Stimulated activated CD4-positive, alpha-beta T cell treated with anti-CD3 and anti-CD28 coated beads, Interleukin-1b, Interleukin-23, amount 100 ng/mL, for 4 hours (primary cell): ENCODE measurements at places on chromosomes 2 and 18.

DNA sequence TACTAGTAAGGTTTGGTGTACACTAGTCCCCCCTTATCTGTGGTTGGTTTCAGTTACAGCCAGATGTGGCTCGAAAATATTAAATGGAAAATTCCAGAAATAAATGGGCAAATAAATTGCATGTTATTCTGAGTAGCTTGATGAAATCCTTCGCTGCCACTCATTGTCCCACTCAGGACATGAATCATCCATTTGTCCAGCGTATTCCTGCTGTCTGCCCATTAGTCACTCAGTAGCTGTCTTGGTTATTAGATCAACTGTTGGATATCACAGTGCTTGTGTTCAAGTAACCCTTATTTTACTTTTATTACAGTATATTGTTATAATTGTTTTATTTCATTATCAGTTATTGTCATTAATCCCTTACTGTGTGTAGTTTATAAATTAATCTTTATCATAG, 21.7 kb downstream of the ZDBF2 start:
- no peak for DNase-seq

DNA sequence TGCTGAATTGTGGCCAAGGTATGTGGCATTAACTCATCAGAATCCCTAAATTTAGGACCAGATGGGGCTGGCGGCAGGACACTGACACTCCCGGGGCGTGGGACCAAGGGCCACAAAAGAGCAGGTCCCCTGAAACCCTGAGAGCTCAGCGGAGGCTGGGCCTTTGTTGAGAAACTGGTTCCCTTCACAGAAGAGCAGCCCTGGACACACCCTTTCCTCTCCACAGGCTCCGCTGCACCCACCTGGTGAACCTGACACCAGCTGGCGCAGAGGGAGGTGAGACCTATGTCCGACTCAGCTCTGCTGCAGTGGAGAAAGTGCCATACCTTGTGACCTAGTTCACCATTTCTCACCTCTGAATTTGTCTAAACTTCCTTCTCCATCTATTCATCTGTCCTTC, 119.5 kb downstream of the RTP5 start:
- DNase-seq = no peak

- no peak for DNase-seq
Measured at GRCh38 chr2:108171657-108172056, 68.1 kb upstream of the SULT1C3 start.

DNA sequence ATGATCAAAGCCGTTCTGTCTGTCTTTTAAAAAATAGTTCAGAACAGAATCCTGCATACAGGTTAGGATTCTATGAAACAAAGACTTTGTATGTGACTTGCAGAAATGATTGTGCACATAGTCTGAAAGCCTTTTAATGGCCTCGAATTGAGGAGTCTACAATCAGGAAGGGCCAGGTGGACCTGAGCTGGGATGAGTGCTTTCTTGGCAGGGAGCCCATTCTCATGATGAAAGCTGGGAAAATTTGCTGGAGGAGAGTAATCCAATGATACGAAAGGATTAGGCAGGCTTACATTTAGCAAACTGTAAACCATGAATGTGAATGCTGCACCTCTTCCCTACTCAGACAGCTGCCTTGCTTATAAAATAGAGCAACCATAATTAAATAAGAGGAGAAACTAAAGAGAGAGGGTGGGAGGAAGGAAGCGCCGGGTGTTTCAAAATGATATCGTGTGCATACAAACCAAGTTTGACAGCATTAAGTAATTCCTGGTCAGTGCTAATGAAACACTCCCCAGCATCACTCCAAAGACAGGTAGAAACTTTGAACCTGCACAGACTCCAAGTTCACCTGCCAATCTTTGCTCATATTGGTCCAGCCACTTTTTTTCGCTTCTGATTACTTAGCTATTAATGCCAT, 23.7 kb upstream of the CXCR4 start:
- no peak for DNase-seq

DNA sequence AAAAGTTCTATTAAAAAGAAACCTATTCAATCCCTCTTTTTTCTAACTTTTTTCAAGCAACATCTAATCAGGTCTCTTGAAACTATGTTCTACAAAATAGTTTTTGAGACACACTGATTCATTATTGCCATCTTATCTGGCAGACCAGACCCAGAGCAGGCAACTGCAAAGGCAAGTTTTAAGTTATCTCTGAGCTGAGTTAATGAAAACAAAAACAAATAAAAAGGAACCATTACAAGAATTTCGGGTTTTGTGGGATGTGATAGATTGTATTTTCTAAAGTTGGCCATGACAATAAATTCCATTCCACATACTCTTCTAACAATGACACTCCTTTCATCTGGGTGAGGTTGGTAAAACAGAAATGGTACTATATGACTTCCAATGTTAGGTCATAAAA, 15.2 kb upstream of the TWSG1 start:
- DNase-seq = no peak

DNA sequence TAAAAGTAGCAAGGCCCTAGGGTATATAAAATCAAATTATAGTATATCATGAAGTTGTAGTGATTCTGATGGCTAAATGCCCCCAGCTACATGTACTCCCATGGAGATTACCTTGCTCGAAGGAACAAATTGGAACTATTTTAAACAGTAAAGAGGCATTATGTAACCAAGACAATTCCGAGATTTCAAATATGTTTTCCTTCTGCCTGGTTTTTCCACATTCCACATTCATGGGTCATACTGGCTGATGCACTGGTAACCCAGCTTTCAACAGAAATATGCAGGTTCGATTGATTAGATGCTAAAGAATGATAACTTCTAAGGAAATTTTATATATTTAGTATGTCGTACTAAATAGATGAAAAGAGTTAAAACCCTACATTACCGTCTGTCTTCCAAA, 62.3 kb upstream of the MGAT4A start:
- no peak for DNase-seq

DNA sequence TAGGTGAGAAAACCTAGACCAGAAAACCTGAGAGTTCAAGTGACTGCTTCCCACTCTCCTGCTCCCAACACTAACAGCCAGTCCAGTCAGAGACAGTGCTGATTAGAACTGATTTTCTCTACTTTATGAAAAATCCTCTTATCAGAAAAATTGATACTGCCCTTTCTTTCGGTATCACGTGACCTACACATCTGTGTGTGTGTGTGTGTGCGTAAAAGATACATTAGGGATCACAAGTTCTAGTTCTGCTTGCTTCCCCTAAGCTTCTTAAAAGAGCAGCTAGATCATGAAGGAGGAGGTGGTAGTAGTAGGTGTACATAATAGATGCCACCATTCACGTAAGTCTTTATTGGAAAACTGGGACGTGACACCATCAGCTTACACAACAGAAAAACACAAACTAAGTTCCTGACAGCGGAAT, 1.5 kb downstream of the ARL5A start:
- no peak for DNase-seq

- no peak for DNase-seq
Measured at GRCh38 chr18:23094411-23095190, 40.7 kb upstream of the CABLES1 start.

GRCh38 chr18:74702950-74703349, 105.3 kb downstream of the ZNF407 start:
- no peak for DNase-seq

DNA sequence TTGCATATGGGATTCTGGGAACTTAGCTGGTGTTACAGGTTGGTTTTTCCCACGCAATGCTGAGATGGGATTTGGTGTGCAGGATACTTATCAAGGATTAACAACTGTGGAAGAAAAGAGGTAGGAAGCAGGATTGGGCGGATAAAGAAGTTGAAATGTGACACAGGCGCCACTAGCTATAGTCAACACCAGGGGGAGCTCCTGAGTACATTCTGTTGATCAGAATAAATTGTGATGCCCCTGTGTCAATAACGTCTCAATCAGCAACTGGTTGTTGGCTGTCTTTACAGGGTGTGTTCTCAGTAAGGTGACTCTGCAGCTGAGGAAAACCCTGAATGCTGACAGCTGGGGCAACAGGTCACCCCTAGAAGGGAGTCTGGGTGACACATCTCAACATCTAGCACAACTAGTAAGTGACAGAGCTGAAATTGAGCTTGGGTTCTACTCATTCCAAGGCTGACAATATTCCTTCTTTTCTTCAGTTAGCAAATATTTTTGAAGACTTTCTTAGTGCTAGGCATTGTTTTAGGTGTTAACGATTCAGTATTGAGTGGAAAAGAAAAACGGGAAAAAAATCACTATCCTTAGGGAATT, 143.0 kb downstream of the ARL6IP6 start:
- no peak for DNase-seq

DNA sequence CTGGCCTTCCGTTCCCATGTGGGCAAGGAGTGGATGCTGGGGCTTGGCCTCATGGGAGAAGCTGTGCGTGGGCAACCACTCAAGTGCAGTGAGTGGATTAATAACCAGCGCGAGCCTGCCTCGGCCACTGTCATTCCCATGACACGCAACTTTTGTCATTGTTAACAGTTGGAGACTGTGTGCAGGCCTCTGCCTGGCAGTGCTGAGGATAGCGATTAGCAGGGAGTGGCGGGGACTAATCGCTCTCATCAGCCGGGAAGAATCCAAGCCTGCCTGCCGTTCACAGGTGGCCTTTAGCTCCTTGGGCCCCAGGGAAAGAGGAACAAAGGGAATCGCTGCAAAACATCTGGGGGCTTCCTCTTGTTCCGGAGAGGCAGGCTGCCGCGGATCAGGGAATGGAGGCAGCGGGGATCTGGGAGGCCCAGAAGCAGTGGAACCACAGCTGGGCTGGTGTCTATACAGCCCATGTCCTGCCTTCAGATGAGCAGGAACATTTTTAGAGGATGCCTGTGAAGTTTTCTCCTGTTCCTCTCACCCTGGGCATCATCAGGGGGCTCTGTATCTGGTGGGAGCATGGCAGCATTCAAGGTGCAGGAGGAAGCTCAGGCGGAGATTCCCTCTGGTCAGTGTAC, 53.8 kb downstream of the CTIF start:
- no peak for DNase-seq

- DNase-seq = no peak
Measured at GRCh38 chr2:131584380-131584779, 56.7 kb downstream of the CCDC74A start.

GRCh38 chr2:19360266-19360965, 2.0 kb upstream of the OSR1 start:
- no peak for DNase-seq

GRCh38 chr2:119897736-119898395, 115.0 kb upstream of the EPB41L5 start:
- DNase-seq = no peak

GRCh38 chr2:162196638-162197037, 44.6 kb upstream of the GCG start:
- DNase-seq = no peak

- no peak for DNase-seq
Measured at GRCh38 chr2:172366596-172367150, 60.7 kb upstream of the ITGA6 start.

GRCh38 chr2:172928756-172929155, 146.9 kb upstream of the MAP3K20 start:
- DNase-seq = no peak

DNA sequence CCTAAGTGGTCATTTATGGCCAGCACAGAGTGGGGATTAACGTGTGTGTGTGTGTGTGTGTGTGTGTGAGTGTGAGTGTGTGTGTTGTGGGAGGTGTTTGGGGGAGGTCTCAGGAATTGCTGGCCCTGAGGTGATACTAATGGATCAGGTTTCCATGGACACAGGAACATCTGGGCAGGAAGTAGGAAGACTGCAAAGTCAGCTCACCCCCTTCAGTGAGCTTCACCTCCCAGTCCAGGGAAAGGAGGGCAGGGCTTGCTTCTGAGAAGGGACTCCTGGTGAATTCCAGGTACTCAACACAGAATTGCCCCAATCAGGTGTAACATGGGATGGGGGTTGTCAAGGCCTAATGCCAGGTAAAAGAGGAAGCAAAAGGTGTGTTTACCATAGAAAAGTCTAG, 30.3 kb upstream of the IL1R1 start:
- DNase-seq = no peak

DNA sequence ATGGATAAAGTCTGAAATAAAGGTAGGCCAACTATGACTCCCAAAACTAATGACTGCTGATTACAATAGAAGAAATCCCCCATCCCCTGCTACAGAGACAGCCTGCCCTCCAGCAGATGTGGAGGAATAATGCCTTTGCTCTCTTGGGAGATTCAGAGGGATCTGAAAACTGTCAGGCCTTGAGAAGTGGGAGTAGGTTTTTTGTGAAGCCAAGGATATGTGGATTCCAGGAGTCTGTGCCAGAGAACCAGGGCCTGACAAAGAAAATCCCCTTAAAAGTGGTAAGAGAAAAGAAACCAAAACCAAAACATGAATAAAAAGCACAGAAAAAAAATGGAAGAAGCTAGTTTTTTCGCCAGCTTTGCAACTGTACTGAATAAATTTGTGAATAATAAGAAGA, 397.6 kb downstream of the ZNF521 start:
- no peak for DNase-seq

GRCh38 chr2:239154971-239155805, 245.6 kb downstream of the HDAC4 start:
- no peak for DNase-seq

DNA sequence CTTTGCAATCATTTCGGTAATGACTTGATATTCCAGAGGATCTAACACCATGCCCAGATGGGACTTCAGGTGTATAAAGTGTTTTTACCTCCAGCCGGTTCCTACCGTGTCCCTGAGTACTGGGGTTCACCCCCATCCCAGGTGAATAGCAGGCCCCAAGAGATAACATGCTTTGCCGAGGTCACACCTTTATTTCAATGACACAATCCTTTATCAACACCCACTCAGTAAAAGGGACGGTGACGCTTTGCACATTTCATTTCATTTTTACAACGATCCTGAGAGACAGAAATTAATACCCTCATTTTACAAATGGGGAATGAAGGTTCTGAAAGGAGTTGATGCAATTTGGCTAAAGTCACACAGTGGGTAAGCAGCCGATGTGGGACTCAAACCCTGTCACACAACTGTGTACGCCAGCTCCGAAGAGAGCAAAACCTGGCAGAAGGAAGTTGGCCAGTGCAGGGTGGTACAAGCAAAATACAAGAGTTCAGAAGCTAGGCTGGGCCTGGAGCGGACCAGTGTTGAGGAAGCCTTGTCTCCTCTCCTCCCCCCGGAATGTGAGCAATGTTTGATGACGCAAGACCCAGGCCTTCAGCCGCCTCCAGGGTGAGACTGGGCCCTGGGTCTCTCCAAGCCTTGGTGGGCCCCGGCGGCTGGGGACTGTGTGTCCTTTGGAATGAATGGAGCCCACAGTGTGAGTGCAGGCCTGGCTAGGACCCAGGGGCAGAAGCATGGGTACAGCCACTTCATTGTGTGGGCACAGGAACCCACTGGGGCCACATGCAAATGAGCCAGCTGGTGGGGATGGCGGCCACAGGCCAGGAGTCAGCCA, 139.6 kb upstream of the MYCN start:
- no peak for DNase-seq

GRCh38 chr18:23155537-23155936, 20.3 kb downstream of the CABLES1 start:
- DNase-seq = no peak

DNA sequence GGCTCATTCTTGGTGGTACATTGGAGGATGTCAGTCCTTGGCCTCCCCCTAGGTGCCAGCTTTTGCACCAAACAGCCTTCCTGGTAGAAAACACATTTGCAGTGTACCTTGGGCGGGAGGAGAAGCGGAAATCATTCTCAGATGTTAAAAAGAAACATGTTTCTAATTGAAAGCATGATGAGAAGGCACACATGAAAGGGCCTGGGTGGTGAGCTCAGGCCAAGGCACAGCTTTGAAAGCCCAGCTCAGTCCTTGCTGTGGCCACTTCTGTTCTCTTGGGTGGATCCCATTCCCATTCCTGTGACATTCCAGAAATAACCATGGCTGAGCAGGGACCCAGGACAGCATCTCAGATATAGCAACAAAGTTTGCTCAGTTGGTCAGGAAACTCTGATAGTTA, 71.5 kb downstream of the LTBP1 start:
- DNase-seq = no peak
